ENCODE measurements at places on chromosomes 1 and 21.

DNA sequence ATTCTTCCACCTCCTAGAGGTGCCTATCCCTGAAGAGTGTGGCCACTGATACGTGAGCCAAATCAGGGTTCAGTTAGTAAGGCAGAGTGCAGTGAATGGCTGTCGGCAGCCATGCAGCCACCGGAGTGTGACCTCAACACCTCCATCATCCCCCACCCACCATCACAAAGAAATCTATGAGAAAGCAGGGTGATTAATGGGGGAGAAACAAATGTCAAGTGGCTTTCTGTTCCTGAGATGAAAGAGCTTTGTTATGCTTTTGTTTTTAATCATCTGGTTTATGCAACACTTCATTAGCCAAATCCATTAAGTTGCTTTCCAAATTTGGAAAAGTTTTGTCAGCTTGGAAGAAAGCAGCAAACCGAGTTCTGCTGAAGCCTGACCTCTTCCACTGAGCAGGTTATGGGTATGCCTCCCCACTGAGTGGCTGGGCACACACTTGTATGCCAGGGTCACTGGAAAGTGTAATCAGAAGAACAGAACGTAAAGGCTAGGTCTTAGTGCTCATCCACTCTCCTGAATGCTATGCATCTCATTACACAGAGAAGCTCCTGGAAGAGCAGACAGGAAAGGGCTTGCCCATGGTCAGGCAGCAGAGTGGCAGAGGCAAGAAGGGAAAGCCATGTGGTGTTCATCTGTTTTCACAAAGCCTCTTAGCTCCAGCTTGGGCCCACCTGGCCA, 57.1 kb upstream of the ATP1B1 start:
- no peak for DNase-seq

DNA sequence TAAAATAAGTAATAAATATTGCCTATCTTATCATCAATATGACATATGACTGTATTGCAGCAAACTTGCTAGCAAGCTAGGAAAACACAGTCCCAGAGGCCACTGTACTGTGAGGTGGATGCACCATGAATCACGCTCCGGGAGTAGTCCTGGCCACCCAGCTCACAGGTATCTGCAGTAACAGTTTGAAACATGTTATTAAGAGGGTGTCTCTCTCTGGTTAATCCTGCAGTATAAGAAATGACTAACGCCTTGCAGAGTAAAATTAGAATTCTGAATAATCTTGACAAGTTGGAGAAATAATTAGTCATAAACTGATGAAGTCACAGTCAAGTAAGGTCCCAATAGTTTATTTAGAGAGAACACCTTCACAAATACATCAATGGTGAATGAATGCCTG, 34.0 kb upstream of the DPT start:
- no peak for DNase-seq

GRCh38 chr1:88466899-88467580, 217.0 kb upstream of the PKN2 start:
- DNase-seq: no peak

DNA sequence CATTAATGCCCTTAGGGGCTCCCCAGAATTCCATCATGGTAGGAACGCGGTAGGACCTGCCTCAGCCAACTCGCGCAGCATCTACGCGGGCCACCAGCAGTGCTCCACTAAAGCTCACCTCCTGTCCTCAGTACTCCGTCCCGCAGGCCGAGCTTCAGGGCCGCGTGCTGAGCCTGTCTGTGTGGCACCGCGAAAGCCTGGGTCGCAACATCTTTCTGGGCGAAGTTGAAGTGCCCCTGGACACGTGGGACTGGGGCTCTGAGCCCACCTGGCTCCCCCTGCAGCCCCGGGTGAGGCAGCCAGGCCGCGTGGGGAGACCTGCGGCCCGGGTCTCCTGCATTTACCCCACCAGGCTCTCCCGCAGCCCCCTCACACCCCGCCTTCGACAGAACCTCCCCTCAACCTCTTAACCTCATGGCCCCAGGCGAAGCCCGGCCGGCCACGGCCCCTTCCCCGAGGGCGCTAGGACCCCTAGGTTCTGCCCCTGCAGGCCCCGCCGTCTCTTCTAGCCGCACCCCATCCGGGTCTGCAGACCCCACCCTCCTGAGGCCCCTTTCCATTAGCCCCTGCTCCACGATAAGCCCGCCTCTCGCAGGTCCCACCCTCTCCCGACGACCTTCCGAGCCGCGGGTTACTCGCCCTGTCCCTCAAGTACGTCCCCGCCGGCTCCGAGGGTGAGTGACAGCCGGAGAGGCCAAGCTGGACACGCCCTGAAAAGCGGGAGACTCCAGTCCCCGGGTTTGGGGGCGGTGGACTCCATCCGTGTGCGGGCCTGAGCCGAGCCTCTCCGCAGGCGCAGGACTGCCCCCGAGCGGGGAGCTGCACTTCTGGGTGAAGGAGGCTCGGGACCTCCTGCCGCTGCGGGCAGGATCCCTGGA, 9.1 kb downstream of the SYTL1 start:
- DNase-seq: peak; percentile 45

DNA sequence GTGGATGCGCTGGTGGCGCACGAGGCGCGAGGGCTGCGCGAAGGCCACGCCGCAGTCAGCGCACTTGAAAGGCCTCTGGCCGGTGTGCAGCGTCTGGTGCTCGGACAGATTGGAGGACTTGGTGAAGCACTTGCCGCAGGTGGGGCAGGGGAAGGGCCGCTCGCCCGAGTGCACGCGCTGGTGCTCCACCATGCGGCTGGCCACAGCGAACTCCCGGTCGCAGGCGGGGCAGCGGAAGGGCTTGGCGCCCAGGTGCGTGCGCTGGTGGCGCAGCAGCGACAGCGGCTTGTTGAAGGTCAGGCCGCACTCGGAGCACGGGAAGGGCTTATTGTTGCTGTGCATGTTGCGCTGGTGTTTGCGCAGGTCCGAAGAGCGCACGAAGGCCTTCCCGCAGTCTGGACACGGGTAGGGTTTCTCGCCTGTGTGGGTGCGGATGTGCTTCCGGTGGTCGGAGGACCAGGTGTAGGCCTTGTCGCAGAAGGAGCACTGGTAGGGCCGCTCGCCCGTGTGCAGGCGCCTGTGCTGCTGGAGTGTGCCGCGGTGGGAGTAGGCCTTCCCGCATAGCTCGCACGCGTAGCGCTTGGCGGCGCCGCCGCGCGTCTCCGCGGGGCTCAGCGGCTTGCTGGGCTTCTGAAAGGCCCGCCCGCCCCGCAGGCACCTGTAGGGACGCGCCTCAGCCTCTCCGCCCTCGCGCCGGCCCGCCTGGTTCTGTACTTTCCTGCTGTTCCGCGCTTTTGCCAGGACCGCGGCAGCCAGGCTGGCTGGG, 4.7 kb downstream of the ZNF648 start:
- no peak for DNase-seq

- no peak for DNase-seq
Observed at GRCh38 chr1:57794078-57794477, 370.2 kb upstream of the DAB1 start.

DNA sequence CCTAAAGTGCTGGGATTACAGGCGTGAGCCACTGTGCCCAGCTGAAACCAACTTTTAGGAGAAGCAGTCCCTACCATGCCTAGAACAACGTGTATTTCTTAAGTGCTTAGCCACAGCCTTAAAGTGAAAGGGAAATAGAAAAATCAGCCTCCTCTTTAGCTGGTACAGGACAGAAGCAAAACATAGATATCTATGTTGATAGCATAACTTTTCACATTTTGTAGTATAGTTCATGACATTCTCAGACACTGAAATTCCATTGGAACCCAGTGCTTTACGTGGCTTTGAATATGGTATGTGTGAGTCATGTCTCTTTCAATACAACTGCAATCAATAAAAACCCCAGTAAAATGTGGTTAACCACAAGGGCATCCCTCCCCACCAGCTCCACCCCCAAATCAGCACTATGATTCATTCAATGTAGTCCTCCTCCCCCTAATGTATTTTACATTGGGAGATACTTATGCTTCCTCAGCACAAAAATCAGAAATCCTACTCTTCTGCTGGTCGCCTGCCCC, 32.1 kb downstream of the TGFB2 start:
- no peak for DNase-seq

DNA sequence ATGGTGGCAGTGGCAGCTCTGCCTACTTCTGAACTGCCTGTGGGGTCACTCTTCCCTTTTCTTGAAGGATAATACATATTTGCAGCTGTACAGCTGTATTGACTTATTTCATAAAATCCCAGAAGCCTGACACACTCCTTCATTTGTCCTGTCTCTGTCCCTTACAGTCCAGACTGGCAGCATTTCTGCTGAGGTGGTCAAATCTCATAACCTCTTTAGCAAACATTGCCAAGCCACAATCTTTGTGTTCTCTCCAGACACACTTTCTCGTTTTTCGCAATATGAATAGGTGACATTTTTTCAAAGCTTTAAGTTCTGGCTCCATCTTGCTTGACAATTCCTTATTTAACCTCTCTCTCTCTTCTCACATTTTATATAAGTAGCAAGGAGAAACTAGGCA, 15.2 kb downstream of the LY9 start:
- no peak for DNase-seq

DNA sequence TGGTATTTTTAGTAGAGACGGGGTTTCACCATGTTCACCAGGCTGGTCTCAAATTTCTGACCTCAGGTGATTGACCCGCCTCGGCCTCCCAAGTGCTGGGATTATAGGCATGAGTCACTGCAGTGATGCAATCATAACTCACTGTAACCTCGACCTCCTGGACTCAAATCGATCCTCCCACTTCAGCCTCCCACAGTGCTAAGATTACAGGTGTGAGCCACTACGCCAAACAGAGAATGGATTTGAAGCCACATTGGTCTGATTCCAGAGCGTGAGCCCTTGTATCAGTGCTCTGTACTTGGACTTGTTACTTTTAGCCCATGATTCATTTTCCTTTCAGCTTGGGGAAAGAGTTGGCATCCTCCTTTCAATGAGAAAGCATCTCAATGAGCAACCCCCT, 14.9 kb upstream of the ZNF683 start:
- DNase-seq: peak; percentile 14

- peak; percentile 91 for DNase-seq
Observed at GRCh38 chr1:228487336-228488124, at the start of gene RNF187. TSS of gene RNF187 (plus strand) at chr1:228487382.

DNA sequence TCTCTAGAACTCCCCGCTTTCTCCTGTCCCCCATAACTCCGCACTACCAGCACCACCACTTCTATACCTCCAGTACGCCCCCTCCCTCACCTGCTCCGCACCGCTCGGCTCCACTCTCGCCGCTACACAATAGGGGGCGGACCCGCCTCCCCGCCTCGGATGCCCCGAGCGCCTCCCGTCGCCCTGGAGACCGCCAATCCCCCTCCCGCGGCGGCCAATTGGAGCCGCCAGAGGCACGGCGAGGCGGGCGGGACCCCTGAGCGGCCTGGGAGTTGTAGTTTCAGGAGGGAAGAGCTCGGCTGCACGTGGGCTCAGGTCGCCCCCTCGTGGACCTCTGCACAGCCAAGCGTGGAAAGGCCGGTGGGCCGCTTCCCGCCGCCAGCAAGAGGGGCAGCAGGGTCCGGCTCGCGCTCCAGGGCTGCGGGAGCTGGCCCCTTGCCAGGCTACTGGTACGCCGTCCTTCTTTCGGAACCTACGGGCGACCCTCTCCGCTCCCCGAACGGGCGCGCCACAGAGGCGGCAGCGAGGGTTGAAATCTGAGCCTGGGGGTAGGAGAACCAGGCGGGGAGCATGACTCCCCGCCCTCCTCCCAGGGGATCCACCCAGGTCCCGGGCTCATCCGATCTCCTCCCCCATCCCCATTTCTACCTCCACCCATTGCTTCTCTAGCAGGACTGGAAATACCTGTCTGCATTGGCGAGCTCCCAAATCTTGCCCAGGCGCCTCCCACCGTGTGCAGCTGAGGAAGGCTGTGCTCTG, at the start of gene IGSF9:
Gene IGSF9 (minus strand): TSS at position 131 of the 759 bp plus-strand sequence. CDS start 2,159 bp downstream, outside the sequence.
- peak; percentile 92 for DNase-seq

DNA sequence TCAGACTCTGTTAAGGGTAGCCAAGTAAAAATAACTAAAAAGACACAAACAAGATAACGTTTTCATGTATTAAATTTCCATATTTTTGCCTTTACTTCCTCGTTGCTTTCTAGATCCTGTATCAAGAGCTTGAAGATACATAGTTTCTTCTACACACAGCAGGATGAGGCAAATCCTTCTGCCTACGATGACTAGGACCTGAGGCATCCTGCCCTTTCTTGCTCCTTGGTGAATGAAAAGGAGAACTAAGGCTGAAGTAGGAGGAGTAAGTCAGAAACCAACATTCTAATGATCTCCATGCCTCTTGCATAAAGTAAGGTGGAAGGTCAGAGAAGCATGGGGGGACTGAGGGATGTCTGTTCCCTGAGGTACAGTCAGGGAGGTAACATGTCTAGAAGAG, 102.6 kb downstream of the GPATCH2 start:
- DNase-seq: no peak

GRCh38 chr1:163912170-163912884, 590.6 kb downstream of the NUF2 start:
- no peak for DNase-seq

DNA sequence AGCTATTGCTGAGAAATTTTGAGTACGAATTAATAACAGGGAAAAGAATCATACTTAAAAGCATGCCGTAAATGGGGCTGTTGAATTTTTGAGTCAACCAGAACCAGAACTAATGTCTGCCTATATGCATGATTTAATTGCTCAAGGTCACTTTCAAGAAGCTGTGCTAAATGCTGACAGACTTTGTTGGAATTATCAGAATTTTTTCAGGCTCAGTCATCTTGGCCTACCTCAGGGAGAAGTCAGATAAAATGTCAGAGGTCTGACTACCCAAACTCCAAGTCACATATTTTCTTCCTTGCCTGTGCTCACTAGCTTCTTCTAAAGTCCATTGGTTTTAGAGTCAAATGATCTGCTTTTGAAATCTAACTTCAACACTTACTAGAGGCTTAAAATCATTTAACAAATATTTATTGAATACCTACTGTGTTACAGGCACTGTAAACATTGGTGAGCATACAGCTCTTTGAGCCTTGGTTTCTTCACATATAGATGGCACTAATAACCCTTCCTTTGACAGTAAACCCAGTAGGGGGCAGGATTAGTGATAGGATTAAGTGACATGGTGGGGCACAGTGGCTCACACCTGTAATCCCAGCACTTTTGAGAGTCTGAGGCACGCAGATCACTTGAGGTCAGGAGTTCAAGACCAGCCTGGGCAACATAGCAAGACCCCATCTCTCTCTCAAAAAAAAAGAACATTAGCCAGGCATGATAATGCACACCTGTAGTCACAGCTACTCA, 121.2 kb upstream of the SLC44A3 start:
- no peak for DNase-seq

DNA sequence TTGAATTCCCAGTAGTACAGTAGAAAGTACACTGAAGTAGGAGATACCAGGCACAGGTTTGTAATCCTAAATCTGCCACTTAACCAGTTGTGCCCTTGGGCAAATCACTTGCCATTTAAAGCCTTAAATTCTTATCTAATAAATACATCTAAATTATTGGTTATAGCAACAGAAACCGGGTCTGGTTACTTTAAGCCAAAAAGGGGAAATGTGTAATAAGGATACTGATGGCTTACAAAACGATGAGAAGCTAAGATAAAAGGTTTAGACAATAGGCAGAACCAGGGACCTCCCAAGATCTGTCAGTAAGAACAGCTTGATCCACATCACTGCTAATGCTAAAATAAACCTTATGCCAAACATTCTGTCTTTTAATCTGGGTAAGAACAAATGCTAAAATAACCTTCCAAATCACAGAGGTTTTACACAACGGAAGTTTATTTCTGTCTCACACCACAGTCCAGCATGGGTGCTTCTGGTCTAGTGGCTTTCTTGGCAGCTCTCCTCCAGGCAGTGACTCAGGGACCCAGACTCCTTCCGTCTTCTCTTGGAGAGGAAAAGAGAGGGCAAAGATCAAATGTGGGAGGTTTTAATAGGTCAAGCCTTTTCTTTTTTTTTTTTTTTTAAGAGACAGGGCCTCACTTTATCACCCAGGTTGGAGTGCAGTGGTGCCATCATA, 16.5 kb upstream of the ZMYM1 start:
- no peak for DNase-seq
